ENCODE measurements at places on chromosomes 5 and 9.

GRCh38 chr9:78592811-78593210 lies 295.9 kb downstream of the PSAT1 start:
- no peak for DNase-seq

GRCh38 chr5:137902408-137903133 lies 13.3 kb downstream of the PKD2L2 start:
- DNase-seq: no peak

- no peak for DNase-seq
Measured at GRCh38 chr9:95623640-95624039, 106.9 kb upstream of the PTCH1 start.

DNA sequence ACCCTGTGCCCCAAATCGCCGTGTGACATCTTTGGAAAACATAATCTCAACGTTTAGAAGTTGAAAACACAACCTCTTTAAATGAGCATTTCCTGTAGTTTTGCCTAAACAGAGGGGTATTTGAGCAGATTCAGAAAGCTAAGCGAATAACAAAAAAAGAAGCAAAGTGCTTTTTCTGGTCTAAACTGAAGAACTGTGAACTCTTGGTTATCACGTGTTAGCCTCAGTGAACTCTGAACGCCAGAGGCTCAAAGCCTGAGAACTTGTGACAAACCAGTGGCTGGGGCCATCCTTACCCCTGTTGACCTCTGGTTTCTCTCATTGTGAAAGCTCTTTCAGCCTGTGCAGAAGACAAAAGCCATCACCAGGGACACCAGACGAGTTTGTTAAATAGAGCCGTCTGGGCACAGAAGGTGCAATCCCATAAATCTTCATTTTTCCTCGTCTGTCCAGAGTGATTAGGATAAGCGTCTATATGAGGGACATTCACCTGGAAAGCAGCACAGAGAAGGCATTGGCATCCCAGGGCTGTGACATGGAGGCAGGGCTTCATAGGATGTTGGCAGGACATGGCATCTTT lies 61.4 kb upstream of the ICE1 start:
- no peak for DNase-seq

- no peak for DNase-seq
Measured at GRCh38 chr9:105670315-105670714, 8.1 kb downstream of the TAL2 start.

Measured in activated gamma-delta T cell treated with anti-CD3 and anti-CD28 coated beads, Interleukin-2, amount 50 U/mL, for 16 hours (primary cell).